GM12864 (cell line): ENCODE measurements at places on chromosomes 4 and X.
A peak's percentile ranks its signal among the peaks of the same experiment; 100 is the strongest.

DNA sequence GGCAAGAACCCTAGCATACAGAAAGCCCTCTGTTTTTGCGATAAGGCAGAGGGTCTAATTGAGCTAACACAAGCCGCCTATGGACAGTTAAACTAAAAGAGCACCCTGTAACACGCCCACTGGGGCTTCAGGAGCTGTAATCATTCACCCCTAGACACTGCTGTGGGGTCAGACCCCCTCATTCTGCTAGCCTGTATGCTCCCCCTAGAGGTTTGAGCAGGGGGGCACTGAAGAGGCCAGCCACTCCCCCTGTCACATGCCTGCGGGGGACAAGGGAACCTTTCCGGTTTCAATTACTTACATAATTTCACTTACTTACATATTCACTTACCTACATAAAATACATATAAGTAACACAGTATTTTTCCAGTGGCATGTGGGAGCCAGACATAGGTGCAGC, 469.5 kb upstream of the FAM241A start:
- no peak for DNase-seq

- no peak for DNase-seq
Measured at GRCh38 chr4:98919996-98920395, 8.9 kb downstream of the EIF4E start.

DNA sequence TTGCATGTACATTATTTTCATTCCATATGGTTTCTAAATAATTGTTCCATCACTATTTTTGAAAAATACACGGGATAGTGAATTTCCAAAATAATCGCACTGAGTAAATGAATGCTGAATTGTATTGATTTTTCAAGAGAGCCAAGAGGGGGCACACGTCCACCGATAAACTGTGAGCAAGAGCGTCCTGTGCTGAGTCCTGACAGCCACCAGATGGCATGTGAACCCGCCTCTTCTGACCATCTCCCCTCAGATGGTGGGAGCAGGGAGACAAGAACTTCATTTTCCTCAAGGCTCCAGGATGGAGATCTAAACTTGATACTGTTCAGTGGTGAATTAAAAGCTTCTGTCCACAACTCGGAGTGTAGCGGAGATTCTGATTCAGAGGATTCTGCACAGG, 30.6 kb upstream of the IL9R start:
- DNase-seq: peak; percentile 5

DNA sequence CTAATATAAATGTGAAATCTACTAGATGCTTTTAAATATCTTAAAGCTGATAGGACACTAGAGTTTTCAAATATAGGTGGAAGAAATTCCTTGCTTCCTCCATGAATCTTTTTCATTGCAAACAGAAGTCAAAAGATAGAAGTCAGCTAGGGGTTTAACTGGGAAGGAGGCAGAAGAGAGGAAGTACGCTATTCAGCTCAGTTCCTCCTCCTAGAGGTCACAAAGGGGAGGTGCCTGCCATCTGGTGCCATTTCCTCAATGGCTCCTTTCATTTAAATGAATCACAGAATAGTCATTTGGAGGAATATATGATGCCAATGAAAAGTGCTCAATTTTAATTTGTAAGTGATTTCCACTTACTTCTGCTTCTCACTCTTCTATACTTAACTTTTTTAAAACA, 8.5 kb downstream of the COL25A1 start:
- DNase-seq: peak; percentile 29

DNA sequence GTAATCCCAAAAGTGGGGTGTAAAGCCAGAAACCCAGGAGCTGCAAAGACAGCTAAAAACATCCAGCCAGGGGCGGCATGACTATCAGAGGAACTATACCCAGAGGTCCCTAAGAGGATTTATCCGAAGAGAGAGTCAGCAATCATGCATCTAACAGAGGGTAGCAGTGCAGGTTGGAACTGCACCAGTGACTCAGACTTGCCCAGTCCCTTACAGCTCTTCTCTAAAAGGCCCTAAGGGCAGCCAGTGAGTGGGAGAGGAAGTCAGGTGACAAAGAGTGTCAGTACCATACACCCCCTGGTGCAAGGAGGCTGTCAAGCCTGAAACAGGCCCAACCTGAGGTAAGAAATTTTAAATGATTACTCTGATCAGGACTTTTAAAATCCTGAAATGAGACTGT, 88.1 kb downstream of the CAMK2D start:
- DNase-seq: no peak

DNA sequence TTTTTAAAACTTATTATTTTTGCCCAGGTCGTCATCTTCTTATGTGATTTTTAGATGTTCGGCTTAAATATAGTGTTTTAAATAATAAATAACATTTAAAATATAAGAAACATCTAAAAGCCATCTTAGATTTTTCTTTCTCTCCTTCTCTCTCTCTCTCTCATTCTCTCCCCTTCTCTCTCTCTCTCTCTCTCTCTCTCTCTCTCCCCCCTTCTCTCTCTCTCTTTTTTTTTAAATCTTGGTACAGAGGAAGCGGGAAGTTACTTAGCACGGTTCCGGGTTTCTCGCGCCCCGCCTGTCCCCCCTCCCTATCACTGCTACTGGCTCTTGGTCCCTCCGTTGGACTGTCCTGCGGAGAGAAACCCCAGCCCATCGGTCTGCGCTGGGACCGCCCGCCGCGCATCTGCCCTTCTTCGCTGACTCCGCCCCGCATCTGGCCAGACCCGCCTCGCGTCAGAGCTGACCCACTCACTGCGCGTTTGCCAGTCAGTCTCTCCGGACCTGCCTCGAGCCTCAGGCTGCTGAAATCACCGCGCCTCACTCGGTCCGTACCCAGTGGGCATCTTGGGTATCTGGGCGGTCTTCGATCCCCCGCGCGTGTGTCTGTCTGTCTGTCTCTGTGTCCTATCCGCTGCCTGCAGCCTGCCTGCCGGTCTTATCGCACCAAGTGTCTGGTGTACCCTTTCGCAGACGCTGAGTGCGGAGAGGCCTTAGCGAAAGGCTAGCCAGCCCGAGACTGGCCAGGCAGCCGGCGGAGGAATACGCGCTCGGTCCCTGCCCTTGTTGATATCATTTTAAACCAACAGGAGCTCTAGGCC, at the start of gene PABPC5:
Gene PABPC5 (plus strand): TSS at position 489 of the 818 bp plus-strand sequence. CDS start 739 bp downstream, outside the sequence.
- DNase-seq: no peak

GRCh38 chrX:149527705-149528104, 13.1 kb upstream of the EOLA1 start:
- no peak for DNase-seq

GRCh38 chrX:129634541-129634940, 20.2 kb downstream of the APLN start:
- DNase-seq: no peak

- DNase-seq: no peak
Measured at GRCh38 chr4:138953961-138954371, 61.6 kb upstream of the NOCT start.

DNA sequence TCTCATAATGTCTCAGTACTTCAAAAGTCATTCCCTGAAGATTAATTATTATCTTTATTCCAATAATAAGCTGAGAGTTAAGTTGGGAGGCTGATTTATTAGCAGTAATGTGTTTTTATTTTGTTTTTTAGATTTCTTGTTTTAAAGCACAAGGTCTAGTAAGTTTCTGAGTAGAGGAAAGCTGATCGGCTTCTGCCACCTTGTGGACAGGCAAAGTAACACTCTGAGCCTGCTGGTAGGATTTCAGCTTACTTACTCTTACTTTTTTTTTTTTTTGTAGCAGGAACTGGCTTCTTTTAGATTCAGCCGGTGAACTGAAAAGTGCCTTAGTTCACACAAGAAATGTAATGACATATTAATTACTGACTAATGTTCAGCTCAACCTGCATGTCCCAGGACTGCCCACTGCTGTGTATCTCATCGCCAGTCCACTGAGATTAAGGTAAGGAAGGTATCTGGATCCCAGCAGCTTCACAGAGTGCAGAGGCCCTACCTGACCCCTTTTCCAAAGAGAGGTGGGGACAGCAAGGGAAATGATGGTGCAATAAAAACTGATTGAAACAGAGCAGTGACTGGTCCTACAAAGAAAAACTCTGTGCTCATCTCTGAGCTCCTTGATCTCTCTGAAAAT, 126.5 kb downstream of the ADGRA3 start:
- DNase-seq: peak; percentile 10

DNA sequence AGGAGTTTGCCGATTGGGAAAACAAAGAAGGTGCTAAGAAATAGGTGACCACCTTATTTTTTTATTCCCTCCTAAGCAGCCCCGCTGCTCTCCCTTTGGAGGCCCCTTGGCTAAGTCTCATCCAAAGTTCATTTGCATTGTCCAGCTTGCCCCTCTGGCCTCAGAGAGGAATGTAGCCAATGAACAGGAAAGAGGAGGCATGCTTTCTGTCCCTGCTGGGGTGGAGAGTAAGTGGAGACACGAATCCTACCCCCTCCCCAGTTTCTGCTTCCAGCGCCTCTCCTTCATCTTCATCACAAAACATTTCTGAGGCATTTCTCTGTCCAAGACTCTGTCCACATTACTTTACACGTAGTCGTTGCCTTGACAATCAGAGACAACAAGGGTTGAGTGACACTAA, 38.7 kb downstream of the NLGN3 start:
- no peak for DNase-seq

DNA sequence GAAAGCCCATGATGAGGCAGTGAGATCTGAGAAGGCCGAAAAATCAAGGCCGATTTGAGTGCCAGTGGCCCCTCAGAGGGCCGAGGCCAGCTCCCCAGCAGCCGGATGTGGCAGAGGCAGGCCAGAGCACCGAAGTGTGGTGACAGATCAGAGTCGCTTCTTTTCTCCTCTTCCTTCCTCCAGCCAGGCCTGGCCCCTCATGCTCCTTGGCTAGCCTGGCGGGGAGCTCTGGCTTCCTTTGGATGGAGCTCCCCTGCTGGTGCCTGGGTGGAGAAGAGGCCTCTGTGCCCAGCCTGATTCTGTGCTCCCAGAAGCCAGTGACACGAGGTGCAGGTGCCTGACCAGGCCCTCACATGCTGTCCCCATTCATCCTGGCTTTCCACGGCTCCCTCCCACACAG, 127.2 kb upstream of the PABPC4L start:
- no peak for DNase-seq

DNA sequence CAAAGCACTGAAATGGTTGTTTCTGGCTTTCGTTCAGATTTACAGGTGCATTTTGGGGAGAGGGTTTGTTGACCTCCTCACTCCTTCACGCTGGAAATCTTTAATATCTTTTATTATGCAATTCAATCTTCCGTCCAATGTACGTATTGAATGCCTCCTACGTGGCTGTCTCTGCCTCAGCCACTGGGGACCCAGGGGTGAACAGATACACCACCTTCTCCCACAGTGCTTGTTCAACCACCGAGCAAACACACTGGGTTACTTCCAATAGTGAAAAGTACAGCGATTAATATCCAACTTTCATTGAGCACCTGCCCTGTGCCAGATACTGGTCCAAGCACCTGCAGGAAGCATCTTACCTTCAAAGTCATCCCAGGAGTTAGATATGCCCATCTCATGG, 52.1 kb downstream of the NYX start:
- no peak for DNase-seq

DNA sequence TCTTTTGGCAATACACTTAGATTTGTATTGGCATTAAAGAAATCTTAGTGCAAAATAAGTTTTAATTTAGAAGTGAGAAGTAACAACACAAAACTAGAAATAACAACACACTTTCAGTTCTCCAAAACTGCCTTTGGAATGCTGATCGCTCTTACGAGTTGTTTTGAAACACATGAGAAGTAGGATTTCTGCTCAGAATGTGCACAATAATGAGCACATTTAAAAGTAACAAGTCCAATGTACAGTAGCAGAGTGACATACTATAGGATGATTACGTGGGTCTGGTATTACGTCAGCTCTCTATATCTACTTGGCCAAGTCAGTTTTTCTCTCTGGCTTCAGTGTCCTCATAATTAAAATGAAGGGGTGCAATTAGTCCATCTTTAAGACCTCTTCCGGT, 164.8 kb downstream of the CHM start:
- DNase-seq: no peak

DNA sequence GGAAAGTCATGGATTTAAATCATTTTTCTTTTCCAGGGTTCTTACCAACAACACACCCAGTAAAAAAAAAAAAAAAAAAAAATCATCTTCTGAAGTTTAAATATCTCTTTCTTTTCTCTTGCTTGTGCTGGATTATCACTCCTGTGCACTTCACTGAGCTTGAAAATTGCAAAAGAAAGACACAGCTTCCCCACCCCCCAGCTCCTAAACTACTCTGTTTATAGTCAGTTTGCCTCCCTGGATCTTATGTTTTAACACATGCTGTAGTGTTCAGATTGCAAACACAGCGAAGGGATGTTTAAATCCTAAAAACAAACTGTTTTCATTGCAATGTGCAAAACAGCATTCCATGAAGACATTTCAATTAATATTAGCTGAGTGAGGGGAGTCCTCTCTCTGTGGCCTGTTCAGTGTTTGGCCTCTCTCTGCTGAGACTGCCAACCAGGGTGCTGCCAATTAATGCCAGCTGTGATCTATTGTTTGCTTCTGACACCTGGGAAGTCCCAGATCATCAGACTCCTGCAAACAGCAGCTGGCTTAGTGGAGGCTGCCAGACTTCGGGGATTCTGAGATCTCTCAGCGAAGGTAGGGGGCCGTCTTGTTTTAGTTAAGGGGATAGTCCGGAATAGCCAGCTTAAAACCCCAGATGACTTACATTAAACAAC, 171.1 kb upstream of the PITX2 start:
- no peak for DNase-seq

DNA sequence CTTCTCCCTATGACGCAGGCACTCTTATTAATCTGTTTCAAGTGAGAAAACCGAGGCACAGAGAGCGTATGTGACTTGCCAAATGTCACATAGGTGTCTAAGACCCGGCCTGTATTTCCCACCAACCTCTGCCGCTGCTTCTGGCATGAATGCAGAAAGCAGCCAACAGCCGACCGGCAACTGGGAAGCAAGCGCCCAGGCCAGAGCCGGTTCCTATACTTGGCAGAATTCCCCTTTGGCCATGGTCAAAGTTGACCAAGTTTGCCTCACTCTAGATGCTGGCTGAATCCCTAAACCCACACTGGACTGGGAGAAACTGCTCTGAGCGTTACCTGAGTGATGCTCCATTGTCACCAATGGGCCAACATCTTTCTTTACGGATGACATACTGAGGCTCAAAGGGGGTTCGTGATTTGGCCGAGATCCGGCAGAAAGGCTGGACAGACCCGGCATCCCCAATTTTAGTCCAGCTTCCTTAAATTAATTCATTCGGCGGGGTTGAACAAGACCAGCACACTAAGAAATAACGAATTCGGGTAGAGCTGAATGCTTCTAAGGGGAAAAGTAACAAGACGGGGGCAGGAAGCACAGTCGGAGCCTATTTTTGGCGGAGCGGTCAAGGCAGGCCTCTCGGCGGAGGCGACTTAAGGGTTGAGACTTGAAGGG, 11.2 kb downstream of the MSX1 start:
- DNase-seq: no peak

- DNase-seq: no peak
Measured at GRCh38 chrX:148288451-148288850, 212.0 kb upstream of the AFF2 start.

DNA sequence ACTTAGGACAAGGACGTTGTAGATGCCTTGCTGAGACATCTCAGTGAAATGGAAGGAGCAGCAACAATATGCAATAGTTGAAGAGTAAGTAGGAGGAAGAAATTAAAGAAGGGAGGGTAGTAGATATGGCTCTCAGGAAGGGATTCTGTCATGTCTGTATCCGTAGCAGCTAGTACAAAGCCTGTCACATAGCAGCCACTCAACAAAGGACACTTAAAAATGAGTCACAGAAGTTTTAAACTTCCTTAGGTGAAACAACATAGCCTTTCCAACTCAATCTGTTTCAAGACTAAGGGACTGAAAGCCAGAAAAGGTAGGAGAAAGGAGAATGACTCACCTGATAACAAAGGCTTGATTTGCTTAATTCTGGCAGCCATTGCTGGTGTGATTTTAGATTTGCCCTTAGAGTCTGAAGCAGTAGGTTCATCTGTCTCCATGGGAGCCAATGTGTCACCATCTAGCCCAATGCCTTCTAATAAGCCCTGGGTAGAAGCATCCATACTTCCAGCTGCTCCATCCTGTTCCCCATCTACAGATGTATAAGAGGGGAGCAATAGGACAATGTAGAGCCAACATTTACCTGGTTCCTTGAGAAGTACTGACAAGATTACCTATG, 86.6 kb downstream of the HUWE1 start:
- no peak for DNase-seq
